ENCODE measurements at places on chromosomes 1 and 21. TPM values are rescaled to one million over a fixed set of nuclear protein-coding genes. Genes with fewer than 3 reads are reported as not detected.
A peak's percentile ranks its signal among the peaks of the same experiment; 100 is the strongest.

- DNase-seq = no peak
These were observed 49.6 kb upstream of the FOXD3 start for GRCh38 chr1:63272811-63273210.

GRCh38 chr1:3470650-3471355, 16.3 kb downstream of the ARHGEF16 start:
- DNase-seq = peak; percentile 75

DNA sequence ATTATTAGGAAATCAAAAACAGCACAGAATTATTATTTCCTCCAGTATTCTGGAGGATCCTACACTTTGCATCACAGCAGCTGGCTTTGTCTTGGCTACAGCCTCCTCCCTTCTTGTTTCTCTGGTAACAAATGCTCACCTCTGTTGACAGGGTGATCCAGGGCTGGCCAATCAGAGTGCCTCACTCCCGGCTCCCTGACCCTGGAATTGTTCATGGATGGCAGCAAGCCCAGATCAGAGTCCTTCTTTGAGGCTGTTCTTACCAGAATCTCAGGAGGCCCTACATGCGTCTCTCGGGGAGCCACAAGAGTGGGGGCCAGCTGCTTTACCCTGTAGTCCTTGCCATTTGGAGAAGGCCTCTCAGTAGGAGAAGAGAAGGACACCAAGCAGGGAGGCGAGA, 48.4 kb upstream of the IGSF5 start:
- no peak for DNase-seq

- no peak for DNase-seq
These were observed 24.4 kb upstream of the GPR153 start for GRCh38 chr1:6285336-6285735.

DNA sequence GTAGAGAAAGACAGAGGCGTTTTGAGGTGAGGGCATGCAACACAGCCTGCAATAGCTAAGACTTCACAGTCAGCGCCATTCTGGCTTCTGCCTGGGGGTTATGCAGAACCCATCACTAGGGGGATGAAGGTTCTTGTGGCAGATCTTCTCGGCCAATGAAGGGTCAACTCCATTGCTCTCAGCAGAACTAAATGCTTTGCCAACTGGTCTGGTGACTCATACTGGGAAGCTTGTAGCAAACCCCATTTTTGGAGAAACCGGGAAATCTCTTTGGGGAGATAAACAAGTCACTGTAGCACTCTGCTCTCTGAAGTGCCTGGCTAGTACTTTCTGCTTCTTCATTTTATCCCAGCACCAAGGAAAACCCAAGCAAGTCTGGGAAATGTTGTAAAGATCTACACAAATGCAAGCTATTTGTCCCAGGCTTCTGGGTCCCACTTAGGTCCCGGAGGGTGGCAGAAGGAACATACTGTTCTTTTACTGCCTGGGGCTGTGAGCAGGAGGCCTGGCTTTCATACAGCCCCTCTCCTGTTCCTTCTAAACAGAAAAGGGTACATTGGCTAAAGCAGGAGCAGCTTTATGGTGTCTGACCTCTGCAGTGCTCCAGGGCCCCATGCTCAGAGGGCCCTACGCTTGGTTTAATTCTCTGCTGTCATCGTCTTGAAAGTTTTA, 28.8 kb downstream of the SHISA4 start:
- no peak for DNase-seq

Gene BARHL2
- total RNA-seq = not detected

Gene COL9A2
- 4.3 TPM for total RNA-seq

Gene NID1
- total RNA-seq = 38.4 TPM
